ENCODE measurements at places on chromosomes 2 and 18.

- DNase-seq: no peak
Observed at GRCh38 chr18:78768656-78769501, 210.7 kb upstream of the SALL3 start.

GRCh38 chr2:126803434-126803775 lies 95.3 kb upstream of the TEX51 start:
- DNase-seq: no peak

GRCh38 chr2:238021327-238021726 lies 39.5 kb upstream of the SCLY start:
- no peak for DNase-seq

GRCh38 chr2:192534072-192534471 lies 339.3 kb upstream of the TMEFF2 start:
- no peak for DNase-seq

DNA sequence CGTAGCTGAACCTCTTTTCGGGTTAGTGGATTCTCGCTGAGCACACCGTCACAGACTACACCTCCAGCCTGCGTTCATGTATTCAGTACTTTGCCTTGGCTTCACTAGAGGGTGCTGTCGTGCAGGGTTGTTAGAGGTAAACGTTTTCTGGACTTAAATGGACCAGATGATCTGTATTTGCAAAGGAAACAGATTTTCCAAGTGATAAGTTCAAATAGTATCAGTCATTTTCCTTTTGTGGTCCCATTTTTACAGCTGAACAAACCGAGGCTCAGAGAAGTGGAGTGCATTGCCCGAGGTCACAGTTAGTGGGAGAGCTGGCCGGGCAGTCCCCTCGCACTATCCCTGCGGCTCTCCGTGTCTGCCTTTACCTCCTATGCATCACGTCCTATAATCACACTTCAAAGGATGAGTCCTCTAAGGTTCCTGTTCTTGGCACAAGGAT lies 125.9 kb downstream of the MAP4K4 start:
- DNase-seq: peak; percentile 77

- no peak for DNase-seq
Observed at GRCh38 chr2:23685181-23685580, 241.7 kb downstream of the ATAD2B start.

DNA sequence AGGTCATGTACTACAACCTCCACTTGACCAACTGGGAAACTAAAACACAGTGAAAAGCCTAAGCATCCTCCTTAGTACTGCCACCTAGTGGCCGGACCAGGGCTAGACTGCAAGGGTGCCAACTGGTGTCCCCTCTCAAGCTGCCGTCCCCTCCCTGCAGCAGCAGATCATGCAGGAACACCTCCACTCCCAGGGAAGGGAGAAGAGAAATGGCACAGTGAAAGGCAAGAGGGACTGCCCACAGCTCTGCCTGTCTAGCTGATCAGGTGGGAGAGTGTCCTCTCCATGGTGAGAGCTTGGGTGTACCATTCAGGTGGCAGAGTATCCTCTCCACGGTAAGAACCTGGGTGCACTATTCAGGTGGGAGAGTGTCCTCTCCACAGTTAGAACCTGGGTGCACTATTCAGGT lies 78.1 kb downstream of the AAK1 start:
- peak; percentile 59 for DNase-seq

- DNase-seq: no peak
Observed at GRCh38 chr2:11483806-11484617, 18.1 kb upstream of the E2F6 start.

- no peak for DNase-seq
Observed at GRCh38 chr18:75895135-75895534, 467.6 kb upstream of the SMIM21 start.

DNA sequence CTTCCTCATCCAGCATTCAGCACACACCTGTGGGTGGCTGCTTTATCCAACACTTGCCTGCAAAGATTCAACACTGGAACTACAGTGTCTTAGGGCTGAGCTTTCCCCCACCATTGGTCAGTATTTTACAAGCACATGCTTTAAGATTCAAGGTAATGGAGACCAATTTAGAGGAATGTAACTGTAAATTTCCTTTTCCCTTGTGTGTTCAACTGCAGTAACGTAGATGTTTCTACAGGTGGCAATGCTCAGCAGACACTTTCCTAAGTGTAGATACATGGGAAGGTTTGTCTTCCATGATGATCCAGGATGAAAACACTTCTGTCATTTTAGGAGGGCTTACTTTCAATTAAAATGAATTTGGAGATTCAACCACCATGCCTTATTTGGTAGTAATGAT lies 143.6 kb upstream of the PXDN start:
- DNase-seq: no peak

- no peak for DNase-seq
Observed at GRCh38 chr2:11579867-11580659, 46.2 kb downstream of the GREB1 start.

DNA sequence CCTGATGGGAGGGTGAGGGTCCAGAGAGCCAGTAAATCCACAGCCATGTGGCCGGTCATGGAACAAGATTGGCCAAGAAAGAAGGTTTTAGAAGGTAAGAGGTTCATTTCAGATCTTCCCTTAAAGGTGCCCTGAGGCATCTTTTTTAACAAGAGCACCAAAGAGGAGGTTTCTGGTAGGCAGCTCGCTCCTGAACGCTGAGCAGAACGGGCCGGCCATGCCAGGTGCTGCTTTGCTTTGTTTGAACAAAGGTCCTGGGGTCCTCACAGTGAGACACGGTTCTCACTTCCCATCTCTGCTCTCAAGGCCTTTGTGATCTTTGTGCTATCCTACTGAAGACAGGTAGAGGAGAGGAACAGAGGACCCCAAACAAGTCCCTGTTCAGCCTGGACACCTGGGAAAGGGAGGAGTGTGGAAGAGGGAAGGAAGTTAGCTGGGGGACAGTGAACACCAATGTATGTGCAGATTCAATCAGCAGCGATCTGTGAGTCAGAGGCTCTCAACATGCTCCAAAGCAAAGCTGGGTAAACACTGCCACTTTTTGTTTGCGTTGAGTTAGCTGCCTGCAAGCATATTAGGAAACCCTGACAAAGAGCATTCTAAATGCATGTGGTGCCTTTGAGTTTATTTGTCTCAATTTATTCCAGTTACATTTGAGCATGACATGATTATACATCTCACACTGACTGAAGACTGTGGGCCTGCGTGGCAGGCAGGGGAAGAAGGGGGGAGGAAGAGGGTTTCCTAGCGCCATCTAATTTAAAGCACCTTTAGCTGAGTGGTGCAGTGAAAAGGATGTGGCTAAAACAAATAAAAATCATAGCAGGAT lies 102.4 kb downstream of the ASB1 start:
- DNase-seq: no peak

- DNase-seq: no peak
Observed at GRCh38 chr18:49024804-49025421, 74.1 kb upstream of the SMAD7 start.

DNA sequence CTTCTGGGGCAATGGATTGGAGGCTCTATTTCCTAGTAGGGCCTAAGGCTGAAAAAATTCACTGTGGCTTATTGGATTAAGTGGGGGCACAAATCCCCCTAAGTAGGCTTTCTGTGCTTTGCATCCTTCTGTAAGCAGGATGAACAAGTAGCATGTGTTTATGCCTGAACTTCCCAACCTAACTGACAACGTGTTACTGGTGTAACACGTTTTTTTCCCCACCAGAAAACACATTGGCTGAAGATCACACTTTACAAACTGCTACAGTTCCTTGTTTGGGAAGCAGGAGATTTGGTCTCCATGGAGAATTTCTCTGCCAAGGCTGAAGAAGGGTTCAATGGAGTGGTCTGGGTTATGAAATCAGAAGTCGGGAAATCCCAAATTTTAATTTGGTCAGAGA lies 7.2 kb upstream of the ITGA6 start:
- no peak for DNase-seq

DNA sequence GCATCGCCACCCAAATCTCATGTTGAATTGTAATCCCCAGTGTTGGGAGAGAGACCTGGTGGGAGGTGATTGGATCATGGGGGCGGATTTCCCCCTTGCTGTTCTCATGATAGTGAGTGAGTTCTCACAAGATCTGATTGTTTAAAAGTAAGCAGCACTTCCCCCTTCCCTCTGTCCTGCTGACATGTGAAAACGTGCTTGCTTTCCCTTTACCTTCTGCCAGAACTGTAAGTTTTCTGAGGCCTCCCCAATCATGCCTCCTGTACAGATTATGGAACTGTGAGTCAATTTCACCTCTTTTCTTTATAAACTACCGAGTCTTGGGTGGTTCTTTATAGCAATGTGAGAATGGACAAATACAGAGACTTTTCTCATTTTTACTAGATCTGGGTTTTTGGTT lies 161.4 kb upstream of the SP5 start:
- no peak for DNase-seq

DNA sequence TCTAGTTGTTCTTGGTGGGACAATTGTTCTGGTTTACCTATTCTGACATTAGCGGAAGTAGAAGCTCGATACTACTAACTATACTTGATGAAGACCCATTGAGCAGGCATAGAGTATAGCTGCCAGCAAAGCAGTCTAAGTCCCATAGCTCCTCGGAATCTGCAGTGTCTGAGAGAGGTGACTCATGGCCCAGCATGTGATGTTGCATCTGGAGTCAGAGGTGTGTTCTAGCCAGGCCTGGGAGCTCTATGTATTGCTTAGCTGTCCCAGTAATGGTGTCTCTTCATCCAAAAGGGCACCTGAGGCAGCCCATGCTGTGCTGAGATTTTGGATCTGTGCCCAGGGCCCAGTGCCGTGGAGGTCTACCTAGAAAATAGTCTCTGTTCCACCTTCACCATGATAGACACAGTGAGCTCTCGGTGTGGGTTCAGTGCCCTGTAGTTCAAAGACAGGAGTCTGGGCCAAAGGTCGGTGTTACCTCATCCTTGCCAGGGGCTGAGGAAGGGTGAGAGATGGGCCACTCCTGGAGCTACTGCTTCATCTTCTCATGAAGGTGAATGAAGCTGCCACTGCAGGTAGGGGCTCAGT lies 47.3 kb downstream of the MEX3C start:
- DNase-seq: peak; percentile 70

DNA sequence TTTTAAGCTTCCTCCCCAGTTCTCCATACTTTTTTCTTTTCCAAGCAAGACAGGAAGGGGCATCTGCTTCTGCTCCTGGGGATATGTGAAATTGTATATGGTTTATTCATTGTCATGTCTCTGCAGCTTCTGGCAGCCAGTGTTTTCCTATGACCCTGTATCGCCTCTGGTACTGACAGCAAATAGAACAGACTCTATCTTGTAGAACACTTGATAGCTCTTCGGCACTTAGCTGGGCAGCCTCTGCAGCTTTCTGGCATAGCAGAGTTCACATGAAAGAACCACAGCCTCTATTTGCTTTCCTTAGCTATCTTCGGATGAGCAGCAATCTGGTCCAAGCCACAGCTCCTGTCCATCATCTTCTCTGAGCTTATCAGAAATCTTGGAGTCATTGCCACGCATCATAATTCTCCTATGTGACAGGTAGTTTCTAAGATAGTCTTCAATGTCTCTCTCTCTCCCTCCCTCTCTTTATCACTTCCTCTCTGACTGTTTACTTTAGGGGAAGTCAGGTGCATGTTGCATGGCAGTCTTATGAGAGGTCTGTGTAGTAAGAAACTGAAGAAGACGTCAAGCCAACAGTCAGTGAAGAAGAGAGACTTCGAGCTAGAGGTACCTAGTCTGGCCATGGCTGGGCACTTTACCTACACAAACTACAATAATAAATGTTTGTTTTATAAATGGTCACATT lies 627.7 kb upstream of the CDH2 start:
- DNase-seq: no peak

DNA sequence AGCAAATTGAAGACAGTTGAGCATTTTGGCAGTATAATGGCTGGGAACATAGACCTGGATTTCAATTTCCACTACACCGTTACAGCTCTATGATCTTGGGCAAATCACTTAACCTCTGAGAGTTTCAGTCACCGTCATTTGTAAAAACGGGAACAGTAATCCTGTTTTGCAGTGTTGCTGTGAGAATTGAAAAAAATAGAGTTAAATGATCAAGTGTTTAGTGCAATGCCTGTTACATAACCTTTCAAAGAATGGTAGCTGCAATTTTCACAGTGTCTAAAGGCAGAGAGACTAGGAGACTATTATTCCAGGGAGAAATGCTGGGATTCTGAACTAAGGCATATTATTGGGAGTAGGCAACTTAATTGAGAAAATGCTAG lies 2.0 kb downstream of the AGPS start:
- DNase-seq: no peak

- DNase-seq: no peak
Observed at GRCh38 chr18:37613253-37613565, 47.6 kb upstream of the CELF4 start.

GRCh38 chr2:113173542-113174375 lies at the start of gene PSD4:
PSD4 (plus strand) TSS chr2:113173971; CDS start chr2:113182457, 8,486 bp downstream.
- peak; percentile 71 for DNase-seq

GRCh38 chr2:12070153-12070552 lies 323.7 kb downstream of the LPIN1 start:
- DNase-seq: no peak

DNA sequence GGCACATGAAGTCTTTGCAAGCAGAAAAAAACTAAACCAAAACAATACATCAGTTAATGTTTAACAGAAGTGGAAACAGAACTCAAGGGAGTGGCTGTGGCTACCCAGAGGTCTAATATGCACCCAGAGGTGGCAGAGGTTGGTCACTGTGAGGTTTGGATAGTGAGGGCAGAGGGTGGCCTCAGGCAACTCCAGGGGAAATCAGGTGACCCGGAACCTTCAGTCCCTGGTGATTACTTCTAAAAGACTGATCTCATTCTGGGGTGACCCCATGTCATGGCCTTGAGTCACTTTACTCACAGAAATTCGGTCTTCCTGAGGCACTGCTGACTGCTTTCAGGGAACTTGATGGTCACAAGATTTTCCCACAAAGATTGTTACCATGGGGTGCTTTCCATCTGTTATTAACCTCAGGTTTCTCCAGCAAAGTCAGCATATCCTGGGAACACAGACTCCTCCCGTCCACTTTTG lies 99.4 kb downstream of the TMEM17 start:
- peak; percentile 62 for DNase-seq

All from right lobe of liver (tissue), 6 donors.